ENCODE measurements at places on chromosomes 7 and 10. TPM values are rescaled to one million over a fixed set of nuclear protein-coding genes. Genes with fewer than 3 reads are reported as not detected.

GRCh38 chr10:109913306-109913892 is 9.9 kb downstream of the XPNPEP1 start:
- DNase-seq: no peak

- DNase-seq: no peak
Observed at GRCh38 chr7:29063872-29064271, 82.5 kb downstream of the CPVL start.

The ZNF862 gene
- 24.6 TPM for total RNA-seq

GRCh38 chr7:139118805-139119485 is 9.4 kb upstream of the ZC3HAV1 start:
- no peak for DNase-seq

GRCh38 chr7:74141705-74142104 is 32.5 kb upstream of the EIF4H start:
- DNase-seq: no peak

Measured in ureter (tissue), 1 donor.